Stimulated activated CD4-positive, alpha-beta T cell treated with anti-CD3 and anti-CD28 coated beads, Interleukin-15, amount 100 ng/mL, for 1 hour (primary cell): ENCODE measurements at places on chromosomes 2 and 18.

- DNase-seq, result no peak
Observed at GRCh38 chr18:74507097-74507881, 11.1 kb downstream of the CNDP2 start.

DNA sequence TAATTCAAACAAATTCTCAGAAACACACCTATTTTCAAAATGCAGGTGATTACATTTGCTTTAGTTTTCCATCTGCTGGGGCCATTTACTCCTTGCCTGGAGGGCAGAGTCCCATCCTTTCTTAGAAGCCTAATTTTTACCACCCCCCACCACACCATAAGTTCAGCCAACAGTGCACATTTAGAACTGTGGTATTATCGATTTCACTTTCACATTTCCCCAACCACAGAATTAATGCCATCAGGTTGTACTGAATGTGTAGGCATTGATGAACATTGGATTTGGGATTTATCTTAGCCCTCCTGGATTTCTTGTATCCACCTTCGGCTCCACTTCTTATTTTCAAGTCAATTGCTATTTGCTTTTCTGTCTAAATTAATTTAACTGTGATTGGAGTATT lies 4.5 kb downstream of the SCYGR3 start:
- DNase-seq, result no peak

- DNase-seq, result no peak
Observed at GRCh38 chr2:54455131-54455562, 980 bp upstream of the SPTBN1 start.

GRCh38 chr2:33426666-33427231 lies 49.7 kb upstream of the RASGRP3 start:
- no peak for DNase-seq

- no peak for DNase-seq
Observed at GRCh38 chr2:134226601-134227000, 27.3 kb upstream of the MGAT5 start.

DNA sequence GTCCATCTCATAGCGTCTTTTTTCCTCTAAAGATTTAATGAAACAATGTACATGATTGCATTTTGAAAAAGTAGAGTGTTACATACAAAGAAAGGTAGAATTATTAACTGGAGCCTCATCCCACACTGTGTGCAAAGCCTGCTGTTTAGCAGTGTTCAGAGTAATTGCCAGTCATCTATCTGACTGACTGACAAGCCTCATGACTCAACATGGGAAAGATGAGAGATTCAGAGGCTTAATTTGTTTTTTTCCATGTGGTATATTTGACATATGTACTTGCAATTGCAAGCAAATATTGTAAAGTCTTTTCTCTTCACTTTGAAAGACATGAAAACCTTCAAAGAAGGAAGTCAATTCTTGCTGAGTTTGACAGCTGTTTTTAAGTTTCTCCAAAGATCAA lies 14.7 kb downstream of the PCARE start:
- DNase-seq, result no peak
